Stimulated activated naive CD4-positive, alpha-beta T cell (primary cell): ENCODE measurements at places on chromosomes 4 and X.

- no peak for DNase-seq
These were observed 89.2 kb downstream of the DCTD start for GRCh38 chr4:182827954-182828353.

DNA sequence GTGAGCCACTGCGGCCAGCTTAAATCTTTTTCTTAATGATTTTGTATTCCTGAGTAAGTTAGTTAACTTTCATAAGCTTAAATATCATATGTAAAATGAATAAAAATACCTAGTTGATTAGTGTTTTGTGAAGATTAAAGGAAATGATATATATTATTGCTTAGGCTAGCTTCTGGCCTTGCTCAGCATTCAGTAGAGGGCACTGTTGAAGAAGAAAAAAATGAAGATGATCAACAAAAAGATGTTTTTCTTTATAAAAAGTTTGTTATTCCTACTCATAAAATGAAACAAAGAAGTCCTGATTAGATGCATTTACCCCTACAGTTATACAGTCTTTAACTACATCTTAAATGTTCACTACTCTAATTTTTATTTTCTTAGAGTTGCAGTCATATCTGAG is 797.7 kb downstream of the RAPGEF2 start:
- no peak for DNase-seq

- DNase-seq = no peak
These were observed 52.6 kb upstream of the BBS12 start for GRCh38 chr4:122679946-122680345.

GRCh38 chrX:150200820-150201287 is 162.3 kb upstream of the MAMLD1 start:
- DNase-seq = no peak

DNA sequence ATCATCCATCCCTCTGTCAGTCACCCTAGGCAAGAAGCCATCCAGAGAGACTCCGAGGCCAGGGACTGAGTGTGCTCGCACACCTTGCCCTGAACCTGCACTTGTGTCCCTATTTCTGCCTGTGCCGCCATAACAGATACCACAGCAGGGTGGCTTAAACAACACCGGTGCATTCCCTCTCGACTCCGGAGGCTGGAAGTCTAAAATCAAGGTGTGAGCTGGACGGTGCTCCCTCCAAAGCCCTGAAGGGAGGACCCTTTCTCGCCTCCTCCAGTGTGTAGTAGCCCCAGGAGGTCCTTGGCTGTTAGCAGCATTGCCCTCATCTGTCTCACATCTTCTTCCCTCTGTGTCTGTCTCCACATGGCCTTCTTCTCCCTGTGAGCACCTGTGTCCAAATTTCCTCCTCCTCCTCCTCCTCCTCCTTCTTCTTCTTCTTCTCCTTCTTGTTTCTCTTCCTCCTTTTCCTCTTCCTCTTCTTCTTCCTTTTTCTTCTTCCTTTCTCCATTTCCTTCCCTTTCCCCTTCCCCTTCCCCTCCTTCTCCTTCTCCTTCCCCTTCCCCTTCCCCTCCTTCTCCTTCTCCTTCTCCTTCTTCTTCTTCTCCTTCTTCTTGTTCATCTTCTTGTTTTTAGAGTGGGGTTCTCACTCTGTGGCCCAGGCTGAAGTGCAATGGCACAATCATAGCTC is 98.1 kb upstream of the ENPP6 start:
- no peak for DNase-seq

GRCh38 chrX:130772105-130772775 is 130.8 kb downstream of the ENOX2 start:
- DNase-seq = no peak

- DNase-seq = no peak
These were observed 48.0 kb downstream of the RASL11B start for GRCh38 chr4:52910115-52910514.

DNA sequence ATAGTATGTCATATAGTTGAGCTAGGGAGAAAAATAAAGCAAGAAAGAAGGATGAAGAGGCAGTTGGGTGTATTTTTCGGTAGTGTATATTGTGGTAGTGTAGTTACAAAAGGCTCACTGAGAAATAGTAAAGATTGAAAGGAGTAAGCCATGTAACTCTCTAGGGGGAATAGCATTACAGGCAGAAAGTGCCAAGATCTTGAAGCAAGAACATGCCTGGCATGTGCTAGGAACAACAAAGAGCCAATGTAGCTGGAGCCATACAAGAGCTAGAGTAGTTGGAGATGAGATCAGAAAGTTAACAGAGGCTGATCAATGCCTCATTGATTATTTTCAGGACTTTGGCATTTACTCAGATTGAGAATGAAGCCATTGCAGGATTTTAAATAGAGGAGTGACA is 3.0 kb downstream of the ABCE1 start:
- no peak for DNase-seq

GRCh38 chrX:30957753-30958152 is 68.7 kb upstream of the TAB3 start:
- no peak for DNase-seq

- no peak for DNase-seq
These were observed 199.7 kb downstream of the CRLF2 start for GRCh38 chrX:1012678-1013300.

DNA sequence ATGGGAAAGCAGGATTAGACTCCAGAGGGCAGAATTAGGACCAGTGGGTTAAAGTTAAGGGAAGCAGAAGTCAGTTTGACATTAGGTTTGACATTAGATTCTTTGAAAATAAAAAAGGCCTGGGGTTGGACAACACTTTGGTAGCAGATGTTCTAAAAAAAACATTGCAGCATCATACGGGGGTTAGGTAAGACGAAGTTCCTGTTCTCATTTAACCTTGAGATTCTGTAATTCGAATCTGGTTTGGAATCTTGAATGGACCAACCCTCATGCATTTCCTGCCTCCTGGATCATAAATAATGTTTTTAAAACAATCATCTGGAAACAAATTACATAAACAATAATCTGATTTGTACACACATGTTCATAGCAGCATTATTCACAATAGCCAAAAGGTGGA is 181.0 kb downstream of the SHROOM3 start:
- no peak for DNase-seq
